Right cardiac atrium (tissue), 5 donors: ENCODE measurements at places on chromosomes 16 and 17. TPM values are rescaled to one million over a fixed set of nuclear protein-coding genes. Genes with fewer than 3 reads are reported as not detected.

Gene TEKT1
- total RNA-seq, result not detected

Gene PLCD3
- 133 TPM for total RNA-seq

Gene ACE
- total RNA-seq, result 7.8 TPM

Gene PRAC1
- not detected for total RNA-seq

Gene ADAP2
- 14.4 TPM for total RNA-seq

Gene STAC2
- total RNA-seq, result 3.7 TPM

Gene CASKIN1
- total RNA-seq, result 9.3 TPM
